ENCODE measurements at places on chromosomes 12 and 14. TPM values are rescaled to one million over a fixed set of nuclear protein-coding genes. Genes with fewer than 3 reads are reported as not detected.

DNA sequence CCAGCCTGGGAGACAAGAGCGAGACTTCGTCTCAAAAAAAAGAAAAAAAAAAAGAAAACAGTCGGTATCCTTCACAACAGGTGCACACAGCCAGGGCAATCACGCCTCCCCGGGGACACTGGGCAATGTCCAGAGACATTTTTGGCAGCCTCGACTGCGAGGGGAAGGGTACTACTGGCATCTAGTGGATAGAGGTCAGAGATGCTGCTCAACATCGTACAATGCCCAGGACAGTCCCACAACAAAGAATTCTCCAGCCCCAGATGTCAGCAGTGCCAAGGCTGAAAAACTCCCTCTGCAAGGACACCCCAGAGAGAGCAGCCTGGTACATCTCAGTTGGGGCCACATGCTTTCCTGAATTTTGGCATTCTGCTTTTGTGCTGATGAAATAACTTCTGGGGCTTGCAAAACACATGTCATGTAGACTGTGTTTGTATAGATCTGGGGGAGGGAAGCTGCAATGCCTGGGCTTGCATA lies 21.5 kb downstream of the ALDH2 start:
- H3K36me3 ChIP-seq, result peaks cover 32% of the 10 kb centered on the region
- H3K4me1 ChIP-seq, result no peaks in the 10 kb centered on the region
- no peak overlapping the region for H3K4me3 ChIP-seq
- no peaks in the 10 kb centered on the region for H3K27me3 ChIP-seq
- peak; percentile 26 for DNase-seq

DNA sequence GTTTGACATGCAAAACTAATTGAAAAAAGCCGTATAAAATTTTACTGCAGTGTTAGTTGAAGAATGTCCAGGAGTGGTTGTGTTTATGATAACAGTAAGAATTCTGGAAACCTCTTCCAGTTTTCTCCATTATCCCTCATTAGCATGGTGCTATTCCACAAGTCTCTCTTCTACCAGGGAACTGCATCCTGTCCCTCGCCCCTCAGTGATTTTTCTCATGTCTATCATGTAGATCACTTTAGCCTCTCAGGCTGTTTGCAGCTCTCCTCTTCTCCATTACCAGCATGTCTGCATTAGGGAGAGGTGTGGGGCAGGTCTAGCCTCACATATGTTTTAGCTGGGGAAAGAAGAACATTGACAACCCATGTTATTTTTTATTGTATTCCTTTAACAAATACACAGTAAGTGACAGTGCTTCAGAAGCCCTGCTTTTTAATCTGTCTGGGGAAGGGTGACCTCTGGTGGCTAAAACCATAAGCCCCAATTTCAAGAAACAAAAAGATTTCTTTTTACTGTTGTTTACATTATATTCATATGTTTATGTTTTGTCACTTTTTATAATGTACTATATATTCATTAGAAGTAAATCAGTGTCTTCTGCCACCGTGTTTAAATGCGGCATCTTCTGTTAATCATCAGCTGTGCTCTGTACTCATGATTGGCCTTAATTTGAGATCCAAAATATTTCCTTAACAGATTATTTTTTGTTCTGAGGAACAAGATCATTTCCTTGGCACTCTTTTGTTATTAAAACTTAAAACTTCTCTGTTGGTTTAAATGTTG lies 70.7 kb downstream of the RASSF8 start:
- H3K27ac ChIP-seq, result peak overlapping the region; percentile 17
- no peak for DNase-seq
- no peaks in the 10 kb centered on the region for H3K27me3 ChIP-seq
- H3K4me1 ChIP-seq, result peaks cover 27% of the 10 kb centered on the region
- H3K36me3 ChIP-seq, result peaks cover 2% of the 10 kb centered on the region

The CCNK gene
- total RNA-seq, result 84.7 TPM

- DNase-seq, result no peak
- peaks cover 9% of the 10 kb centered on the region for H3K36me3 ChIP-seq
- no peaks in the 10 kb centered on the region for H3K27me3 ChIP-seq
- H3K4me1 ChIP-seq, result peaks cover 31% of the 10 kb centered on the region
These were observed 49.8 kb downstream of the B4GALNT3 start for GRCh38 chr12:509500-509899.

The PZP gene
- total RNA-seq, result 0.18 TPM

DNA sequence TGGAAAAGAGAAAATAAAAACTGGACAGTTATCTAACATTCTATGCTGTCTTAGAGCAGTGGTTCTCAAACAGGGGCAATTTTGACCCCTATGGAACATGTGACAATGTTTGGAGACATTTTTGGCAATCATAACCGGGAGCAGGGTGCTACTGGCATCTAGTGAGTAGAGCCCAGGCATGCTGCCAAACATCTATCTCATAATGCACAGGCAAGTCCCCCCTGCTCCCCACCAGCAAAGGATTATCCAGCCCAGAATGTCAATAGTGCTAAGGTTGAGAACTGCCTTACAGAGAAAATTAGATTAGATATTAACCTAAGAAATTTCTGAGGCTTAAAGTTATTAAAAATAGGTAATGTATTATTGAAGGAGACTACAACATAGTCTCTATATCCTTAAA lies 22.9 kb upstream of the CATSPERB start:
- H3K4me1 ChIP-seq, result peaks cover 16% of the 10 kb centered on the region
- H3K27me3 ChIP-seq, result no peaks in the 10 kb centered on the region
- no peak overlapping the region for H3K4me3 ChIP-seq
- H3K27ac ChIP-seq, result no peak overlapping the region

GRCh38 chr14:82029038-82029437 lies 495.4 kb upstream of the SEL1L start:
- no peaks in the 10 kb centered on the region for H3K27me3 ChIP-seq
- H3K4me3 ChIP-seq, result no peak overlapping the region
- no peak for DNase-seq
- H3K27ac ChIP-seq, result no peak overlapping the region
- H3K4me1 ChIP-seq, result no peaks in the 10 kb centered on the region
- H3K36me3 ChIP-seq, result peaks cover 34% of the 10 kb centered on the region

GRCh38 chr12:62724285-62724684 lies 210.7 kb downstream of the PPM1H start:
- H3K4me3 ChIP-seq, result no peak overlapping the region
- peak overlapping the region; percentile 79 for H3K27ac ChIP-seq
- peaks cover 4% of the 10 kb centered on the region for H3K36me3 ChIP-seq
- H3K4me1 ChIP-seq, result peaks cover 70% of the 10 kb centered on the region

The NGB gene
- total RNA-seq, result 0.33 TPM

The RPGRIP1 gene
- total RNA-seq, result 0.41 TPM

DNA sequence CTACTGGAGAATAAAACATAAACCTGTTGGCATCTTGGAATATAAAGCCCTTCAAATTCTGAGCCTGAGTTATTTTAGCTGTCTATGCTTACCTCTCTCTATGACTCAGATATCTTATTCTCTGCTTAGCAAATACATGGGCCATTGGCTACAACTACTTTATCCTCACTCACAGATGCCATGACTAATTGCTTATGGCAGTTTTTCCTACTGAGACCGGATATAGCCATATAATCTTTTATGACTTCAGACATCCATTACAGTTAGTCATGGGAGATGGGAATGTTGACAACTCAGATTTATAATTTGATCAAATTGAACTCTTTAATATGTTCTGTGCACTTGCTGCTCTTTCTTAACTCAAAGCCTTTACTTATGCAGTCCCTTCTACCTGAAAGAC lies 502.4 kb upstream of the ATP2B1 start:
- DNase-seq, result no peak
- peaks cover 28% of the 10 kb centered on the region for H3K36me3 ChIP-seq
- no peaks in the 10 kb centered on the region for H3K4me1 ChIP-seq
- no peak overlapping the region for H3K27ac ChIP-seq
- H3K4me3 ChIP-seq, result no peak overlapping the region

DNA sequence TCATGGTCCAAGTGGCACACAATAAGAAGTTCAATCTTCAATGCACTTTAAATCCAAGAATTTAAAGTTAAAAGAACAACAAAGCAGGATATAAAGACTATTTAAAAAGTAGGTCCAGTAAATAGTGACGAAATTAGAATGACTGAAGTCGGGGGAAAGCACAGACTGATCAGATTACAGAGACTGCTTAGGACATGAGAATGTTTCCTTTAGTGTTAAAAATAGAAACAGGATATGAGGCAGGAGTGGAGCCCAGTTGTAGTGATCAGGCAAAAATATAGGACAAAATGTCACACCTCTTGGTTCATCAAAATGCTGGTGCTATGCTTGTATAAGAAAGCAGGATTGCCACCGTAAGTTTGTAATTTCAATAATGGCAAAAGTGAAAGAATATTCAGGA lies 52.2 kb upstream of the CD163 start:
- H3K4me1 ChIP-seq, result peaks cover 5% of the 10 kb centered on the region
- peaks cover 18% of the 10 kb centered on the region for H3K36me3 ChIP-seq

The FAM177A1 gene
- 44.7 TPM for total RNA-seq

The ADCY4 gene
- 2.4 TPM for total RNA-seq

DNA sequence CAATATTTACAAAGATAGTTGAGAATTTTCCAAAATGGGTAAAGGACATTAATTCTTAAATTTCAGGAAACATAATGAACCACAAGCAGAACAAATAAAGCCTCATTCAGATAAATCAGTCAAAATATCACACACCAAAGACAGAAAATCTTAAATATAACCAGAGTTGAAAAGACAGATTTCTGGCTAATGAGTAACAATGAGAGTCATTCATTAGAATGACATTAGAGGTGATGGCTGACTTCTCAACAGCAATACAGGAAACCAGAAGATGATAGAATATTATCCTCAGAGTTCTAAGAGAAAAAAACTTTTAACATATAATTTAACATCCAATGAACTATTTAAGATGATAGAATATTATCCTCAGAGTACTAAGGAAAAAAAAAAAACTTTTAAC lies 124.2 kb downstream of the DENND5B start:
- no peak for DNase-seq
- H3K36me3 ChIP-seq, result no peaks in the 10 kb centered on the region
- H3K4me3 ChIP-seq, result no peak overlapping the region
- peaks cover 4% of the 10 kb centered on the region for H3K4me1 ChIP-seq
- no peak overlapping the region for H3K27ac ChIP-seq
- H3K27me3 ChIP-seq, result no peaks in the 10 kb centered on the region

DNA sequence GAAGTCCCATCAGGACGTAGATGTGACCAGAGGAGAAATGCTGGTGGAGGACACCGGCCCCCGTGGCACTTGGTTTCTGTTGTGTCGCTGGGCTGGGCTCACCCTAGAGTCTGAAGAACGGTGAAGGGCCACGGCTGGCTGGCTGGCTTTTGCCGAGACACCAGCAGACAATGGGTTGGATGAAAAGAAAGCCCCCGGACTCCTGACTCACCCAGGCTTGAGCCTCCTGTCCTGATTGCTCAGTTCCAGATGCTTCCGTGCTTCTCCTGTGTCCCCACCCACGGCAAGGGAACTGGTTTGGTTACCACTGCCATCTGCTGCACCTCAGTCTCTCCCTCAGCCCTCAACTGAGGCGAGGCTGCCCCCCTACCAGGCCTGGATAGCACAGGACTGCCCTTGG lies 10.4 kb upstream of the ENDOU start:
- no peak overlapping the region for H3K4me3 ChIP-seq
- DNase-seq, result no peak
- no peaks in the 10 kb centered on the region for H3K36me3 ChIP-seq
- H3K4me1 ChIP-seq, result peaks cover 26% of the 10 kb centered on the region

The PTGER2 gene
- 0.92 TPM for total RNA-seq

GRCh38 chr12:63814146-63814772 lies 30.2 kb upstream of the SRGAP1 start:
- no peak for DNase-seq
- H3K27me3 ChIP-seq, result no peaks in the 10 kb centered on the region
- H3K27ac ChIP-seq, result no peak overlapping the region
- H3K4me1 ChIP-seq, result no peaks in the 10 kb centered on the region
- no peaks in the 10 kb centered on the region for H3K36me3 ChIP-seq
- no peak overlapping the region for H3K4me3 ChIP-seq

The LGALS3 gene
- total RNA-seq, result 5.8 TPM

The CYP46A1 gene
- total RNA-seq, result 0.57 TPM

- no peaks in the 10 kb centered on the region for H3K36me3 ChIP-seq
- H3K27me3 ChIP-seq, result no peaks in the 10 kb centered on the region
- DNase-seq, result no peak
- H3K4me1 ChIP-seq, result peaks cover 12% of the 10 kb centered on the region
- no peak overlapping the region for H3K27ac ChIP-seq
- no peak overlapping the region for H3K4me3 ChIP-seq
These were observed 99.5 kb downstream of the NUAK1 start for GRCh38 chr12:106039242-106039641.

DNA sequence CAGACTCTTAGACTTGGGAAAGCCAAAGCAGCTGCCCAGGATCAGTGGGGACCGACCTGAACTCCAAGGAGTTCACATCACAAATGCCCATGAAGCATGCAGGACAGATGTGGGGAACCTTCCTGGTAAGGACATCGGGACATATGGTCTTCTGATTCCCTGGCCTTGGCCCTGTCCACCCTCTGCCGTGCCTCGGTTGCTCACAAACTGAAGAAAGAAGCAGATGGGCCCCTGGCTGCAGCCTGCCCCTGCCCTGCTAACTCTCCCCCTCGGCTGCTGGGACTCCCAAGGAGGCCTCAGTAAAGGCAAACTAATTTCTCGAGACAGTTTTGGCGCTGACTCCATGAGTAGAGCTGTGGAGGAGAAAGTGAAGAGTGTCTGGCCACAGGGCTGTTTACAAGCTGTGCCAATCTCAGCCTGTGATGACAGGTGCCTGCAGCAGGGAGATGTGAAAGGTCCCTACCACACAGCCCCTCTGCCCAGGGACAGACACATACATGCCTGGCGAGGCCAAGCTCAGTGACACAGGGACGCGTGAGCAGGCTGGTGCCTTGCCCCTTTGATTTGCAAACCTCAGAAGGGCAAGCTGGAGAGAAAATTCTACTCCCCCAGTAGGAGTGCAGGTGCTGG lies 48.6 kb downstream of the ISCA2 start:
- H3K27ac ChIP-seq, result no peak overlapping the region
- no peaks in the 10 kb centered on the region for H3K4me1 ChIP-seq
- no peak for DNase-seq
- H3K4me3 ChIP-seq, result no peak overlapping the region

The ABHD4 gene
- total RNA-seq, result 33.9 TPM

- no peaks in the 10 kb centered on the region for H3K36me3 ChIP-seq
- no peaks in the 10 kb centered on the region for H3K27me3 ChIP-seq
- H3K27ac ChIP-seq, result no peak overlapping the region
- H3K4me3 ChIP-seq, result peak overlapping the region; percentile 20
- no peak for DNase-seq
These were observed 1.8 kb upstream of the GMFB start for GRCh38 chr14:54490445-54491175.

- no peaks in the 10 kb centered on the region for H3K36me3 ChIP-seq
- DNase-seq, result no peak
- H3K27ac ChIP-seq, result no peak overlapping the region
- H3K27me3 ChIP-seq, result no peaks in the 10 kb centered on the region
- H3K4me1 ChIP-seq, result peaks cover 8% of the 10 kb centered on the region
These were observed 88.9 kb upstream of the MED13L start for GRCh38 chr12:116366456-116366776.

DNA sequence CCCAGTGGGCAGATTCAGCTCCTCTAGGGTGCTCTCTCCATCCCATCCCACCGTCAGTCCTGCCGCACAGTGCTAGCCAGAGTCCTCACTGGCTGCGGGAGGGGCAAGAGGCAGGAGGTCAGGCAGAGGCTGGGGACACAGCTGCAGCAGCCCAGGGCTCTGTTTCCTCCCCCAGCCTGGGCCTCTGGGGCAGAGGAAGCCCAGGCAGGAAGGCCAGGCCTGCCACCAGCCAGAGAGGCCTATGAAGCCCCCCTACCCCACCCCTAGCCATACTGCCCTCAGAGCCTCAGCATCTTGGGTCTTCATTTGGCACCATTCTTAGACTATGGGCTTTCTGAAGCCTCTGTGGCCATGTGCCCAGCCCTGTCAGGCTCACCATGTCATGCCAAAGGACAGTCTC lies 3.4 kb downstream of the ACVRL1 start:
- H3K36me3 ChIP-seq, result no peaks in the 10 kb centered on the region
- no peak overlapping the region for H3K27ac ChIP-seq
- H3K27me3 ChIP-seq, result peaks cover 46% of the 10 kb centered on the region
- DNase-seq, result no peak
- peaks cover 26% of the 10 kb centered on the region for H3K4me1 ChIP-seq
- H3K4me3 ChIP-seq, result no peak overlapping the region

The KRT6C gene
- total RNA-seq, result not detected
